Natural killer cell treated with Interleukin-12 subunit alpha and Interleukin-12 subunit beta and Interleukin-15 and Interleukin-18, amount 100 ng/mL, for 72 hours (primary cell): ENCODE measurements at places on chromosomes 7 and 10. TPM values are rescaled to one million over a fixed set of nuclear protein-coding genes. Genes with fewer than 3 reads are reported as not detected.

DNA sequence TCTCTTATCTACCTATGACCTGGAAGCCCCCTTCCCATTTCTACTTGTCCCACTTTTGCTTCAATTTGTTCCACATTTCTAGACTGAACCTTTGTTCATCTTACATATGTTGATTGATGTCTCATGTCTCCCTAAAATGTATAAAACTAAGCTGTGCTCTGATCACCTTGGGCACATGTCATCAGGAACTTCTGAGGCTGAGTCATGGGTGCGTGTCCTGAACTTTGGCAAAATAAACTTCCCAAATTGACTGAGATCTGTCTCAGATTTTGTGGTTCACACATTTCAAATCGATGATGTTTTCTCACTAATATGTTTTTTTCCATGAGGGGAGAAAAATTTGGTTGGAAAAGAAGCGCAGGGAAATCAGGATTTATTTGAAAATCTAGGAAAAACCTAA, 406.2 kb upstream of the LRRTM3 start:
- DNase-seq, result no peak

DNA sequence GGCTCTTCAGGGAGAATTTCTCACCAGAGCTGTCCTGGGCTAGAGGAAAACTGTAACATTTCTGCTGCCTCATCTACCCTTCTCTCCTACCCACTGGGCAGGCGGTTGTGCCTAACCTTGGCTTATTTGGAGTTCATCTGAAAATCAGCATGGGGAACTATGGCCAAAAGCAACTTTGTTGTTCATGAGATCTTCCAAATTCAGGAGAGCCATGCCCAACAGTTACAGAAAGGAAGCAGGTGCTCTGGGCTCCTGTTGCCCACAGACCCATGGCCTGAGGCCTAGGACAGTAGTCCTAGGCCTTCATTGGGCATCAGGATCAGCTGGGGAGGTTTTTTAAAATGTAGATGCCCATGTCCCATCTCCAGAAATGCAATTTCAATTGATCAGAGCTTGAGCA, 85.2 kb downstream of the GRID1 start:
- no peak for DNase-seq

DNA sequence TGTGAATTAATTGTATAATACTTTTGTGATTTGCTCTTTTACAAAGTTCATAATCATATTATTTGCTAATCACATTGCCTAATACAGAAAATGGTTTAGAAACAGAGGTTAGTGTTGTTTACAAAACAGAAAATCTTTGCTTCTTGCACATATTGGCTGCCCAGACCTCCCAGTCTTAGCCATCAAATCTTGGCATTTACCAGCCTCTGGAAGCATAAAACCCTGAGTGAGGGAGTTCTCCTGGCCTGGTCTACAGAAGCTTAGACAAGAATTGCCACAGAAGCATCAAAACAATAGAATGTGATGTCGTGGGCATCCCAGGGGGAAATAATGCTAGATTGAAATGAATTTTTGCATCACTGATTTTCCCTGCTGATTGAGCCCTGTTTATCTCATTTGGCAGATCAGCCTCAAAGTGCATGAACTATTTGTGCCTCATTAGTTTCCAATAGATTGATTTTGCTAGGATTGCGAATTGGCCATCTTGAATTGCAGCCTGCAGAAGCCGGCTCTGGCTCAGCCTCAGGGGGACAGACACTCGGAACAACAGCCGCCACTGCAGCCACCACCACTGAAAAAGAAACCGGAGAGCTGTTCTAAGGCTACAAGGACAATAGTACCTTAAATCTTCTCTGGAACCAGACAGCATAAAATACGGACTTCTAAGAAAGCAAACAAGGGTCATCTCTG, 11.1 kb upstream of the SORBS1 start:
- DNase-seq, result no peak

DNA sequence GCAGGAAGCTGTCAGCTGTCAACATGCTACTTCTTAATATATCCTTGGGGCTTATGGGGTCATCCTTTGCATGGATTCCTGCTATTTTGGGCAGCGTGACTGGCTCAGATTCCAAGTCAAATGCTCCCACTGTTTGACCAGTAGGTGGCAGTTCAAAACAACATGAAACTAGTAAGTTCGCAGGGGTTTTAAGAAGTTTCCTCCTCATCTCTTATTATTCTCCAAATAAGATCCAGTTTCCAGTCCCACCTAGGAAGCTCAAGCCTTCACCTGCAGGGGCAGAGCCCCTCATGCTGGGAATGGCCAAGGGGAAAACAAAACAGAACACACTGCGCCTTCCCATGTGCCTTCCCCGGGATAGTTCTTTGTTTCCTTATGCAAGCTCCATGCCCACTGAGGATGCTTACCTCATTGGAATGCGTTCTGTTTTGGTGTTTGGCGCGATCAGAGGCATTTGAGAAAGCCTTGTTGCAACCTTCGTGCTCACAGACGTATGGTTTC, 259.8 kb downstream of the GLI3 start:
- DNase-seq, result no peak

The HOXA3 gene
- total RNA-seq, result not detected

The ACTA2 gene
- 19.7 TPM for total RNA-seq

The CALY gene
- not detected for total RNA-seq

- DNase-seq, result no peak
These were observed 137.9 kb downstream of the DNAJB6 start for GRCh38 chr7:157474685-157475084.

GRCh38 chr10:118430190-118430589, 88.1 kb upstream of the FAM204A start:
- DNase-seq, result no peak

The GJC3 gene
- not detected for total RNA-seq

- peak; percentile 72 for DNase-seq
These were observed 9.1 kb upstream of the CSGALNACT2 start for GRCh38 chr10:43128958-43129706.

DNA sequence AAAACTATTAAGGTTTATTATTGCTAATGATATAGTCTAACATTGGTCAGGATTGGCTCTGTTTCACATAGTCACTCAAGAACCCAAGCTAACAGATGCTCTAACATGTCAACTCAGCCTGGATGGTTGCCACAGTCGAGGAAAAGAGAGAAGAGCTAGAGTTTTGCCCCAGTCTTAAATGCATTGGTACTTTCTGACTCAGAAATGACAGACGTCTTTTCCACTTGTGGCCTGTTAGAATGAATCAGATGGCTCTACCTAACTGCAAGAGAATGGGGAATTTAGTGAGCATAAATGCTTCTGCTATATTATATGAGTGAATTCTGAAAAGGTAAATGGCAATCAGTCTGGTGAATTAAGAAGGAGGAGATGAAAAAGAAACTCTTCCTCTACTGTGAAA, 13.9 kb downstream of the HECTD2 start:
- DNase-seq, result no peak

DNA sequence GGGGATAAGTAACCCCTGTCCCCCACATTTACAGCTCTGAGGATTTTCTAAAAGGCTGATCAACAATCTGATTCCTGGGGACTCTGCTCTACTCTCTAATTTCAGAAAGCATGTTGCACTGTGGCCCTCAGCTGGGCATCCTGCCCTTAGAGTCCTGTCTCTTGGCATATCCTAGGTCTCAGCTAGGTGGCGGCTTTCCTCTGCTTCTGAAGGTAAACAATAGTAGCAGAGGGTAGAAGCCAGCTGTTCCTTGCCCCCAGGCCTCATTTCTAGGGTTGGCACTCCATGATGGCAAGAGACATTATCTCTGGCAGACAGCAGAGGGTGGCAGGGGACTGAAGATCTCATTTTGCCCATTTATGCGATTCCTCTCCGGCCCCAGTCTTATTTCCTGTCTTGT, 77.0 kb downstream of the ADCYAP1R1 start:
- peak; percentile 26 for DNase-seq

DNA sequence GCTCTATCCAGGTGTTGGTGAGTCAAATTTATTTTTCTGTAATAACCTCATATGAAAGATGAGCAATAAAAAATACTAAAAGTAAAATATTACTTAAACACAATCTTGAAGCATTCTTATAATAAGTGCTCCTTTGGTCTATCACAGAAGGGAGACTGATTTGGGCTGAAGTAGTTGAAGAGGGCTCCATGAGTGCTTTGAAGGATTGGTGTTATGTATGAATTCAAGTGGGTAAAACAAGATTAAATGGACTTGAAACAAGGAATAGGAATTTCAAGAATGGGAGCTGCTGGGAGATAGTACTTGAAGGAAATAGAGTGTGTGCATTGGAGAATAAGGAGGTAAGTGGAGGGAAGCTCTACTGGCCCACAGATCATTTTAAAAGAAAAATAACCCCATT, 7.3 kb upstream of the OR2A2 start:
- no peak for DNase-seq

The TAX1BP1 gene
- total RNA-seq, result 133 TPM

The MYOZ1 gene
- total RNA-seq, result not detected

DNA sequence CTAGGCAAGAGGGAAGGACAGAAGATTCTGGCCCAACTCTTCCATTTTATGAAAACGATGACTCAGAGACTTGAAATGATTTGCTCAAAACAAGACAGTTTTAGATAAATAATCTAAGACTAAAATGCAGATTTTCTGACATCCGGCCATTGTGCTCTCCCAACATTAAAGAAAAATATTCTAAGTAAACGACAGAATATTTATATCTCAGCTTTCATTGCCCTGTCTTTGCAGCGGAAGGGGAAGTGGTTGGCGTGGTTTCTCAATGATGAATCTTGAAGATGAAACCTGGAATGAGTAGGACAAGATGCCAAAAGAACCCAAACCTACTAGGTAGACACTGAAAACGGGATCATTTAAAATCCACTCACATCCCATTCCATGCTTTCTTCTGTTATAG, 28.9 kb upstream of the NPY start:
- no peak for DNase-seq

The SLF2 gene
- 27.8 TPM for total RNA-seq

DNA sequence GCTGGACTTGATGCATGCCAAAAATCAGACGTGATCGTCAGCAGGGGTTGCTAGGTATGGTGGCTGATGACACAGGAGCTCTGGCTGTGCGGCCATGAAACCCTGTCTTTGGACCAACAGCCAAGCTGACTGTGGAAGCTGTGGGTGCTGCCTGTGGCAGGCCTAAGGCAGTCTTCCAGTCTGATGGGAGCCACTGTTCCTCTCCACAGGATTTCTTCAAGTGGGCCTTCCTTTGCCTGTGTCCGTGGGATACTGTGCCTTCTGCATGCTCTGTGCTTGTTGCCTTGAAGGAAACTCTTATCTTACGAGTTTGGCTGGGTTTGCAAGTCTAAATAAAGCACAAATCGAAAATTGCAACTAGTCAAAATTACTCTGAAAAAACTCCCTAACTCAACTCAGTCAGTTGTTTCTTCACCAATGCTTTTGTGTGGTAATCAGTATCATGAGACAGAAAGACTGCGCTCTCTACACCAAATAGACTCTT, 101.9 kb upstream of the PDLIM1 start:
- DNase-seq, result no peak

DNA sequence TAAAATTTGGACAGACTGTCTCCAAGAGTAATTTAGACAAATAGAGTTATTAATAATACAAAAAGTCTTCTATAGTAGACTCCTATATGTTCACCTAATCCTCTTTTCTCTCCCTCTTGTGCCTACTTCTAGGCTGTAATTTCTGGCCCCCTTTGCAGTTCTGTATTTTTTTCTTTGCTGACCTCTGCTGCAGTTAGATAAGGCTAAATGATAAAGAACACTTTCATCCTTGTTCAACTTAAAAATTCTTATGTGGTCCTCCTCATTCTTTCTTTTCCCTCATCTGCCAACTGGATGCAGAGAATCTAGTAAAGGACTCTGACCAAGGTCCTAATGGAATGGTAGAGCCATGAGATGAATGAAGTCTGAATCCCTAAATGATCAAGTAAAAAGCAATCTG, 20.1 kb downstream of the GLCCI1 start:
- no peak for DNase-seq

DNA sequence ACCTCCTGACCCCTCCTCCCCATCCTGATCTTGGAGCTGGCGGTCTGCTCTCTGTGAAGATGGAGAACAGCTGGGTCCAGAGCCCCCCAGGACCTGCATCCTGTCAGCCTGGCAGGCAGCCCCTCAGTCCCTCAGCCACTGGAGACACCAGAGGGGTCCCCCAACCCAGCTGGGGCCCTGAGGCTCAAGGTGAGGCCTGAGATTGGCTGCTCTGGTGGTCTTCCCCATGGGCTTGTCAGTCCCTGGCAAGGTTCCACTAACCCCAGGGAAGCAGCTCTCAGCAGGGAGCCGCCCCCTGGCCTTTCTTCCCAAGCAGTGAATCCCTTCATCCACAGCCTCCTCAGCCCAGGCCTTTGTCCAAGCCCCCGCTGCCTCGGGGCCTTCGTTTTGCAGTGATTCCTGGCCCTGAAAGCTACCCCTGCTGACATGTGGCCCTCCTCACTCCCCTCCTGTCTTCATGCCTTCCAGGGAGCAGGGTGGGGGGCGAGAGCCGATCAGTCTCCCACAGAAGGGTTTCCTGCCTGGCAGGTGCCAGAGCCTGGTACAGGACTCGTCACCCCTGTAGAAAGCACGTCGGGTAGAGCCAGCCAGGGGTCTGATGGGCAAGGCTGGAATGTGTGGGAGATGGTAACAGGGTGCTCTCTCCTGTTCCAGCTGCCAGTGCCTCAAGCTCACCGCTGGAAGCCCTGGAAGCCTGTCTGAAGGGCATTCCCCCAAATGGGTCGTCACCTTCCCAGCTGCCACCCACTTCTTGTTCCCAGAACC, 48.5 kb downstream of the ZNF467 start:
- DNase-seq, result no peak

GRCh38 chr7:96800824-96801223, 91.2 kb upstream of the SEM1 start:
- DNase-seq, result no peak

The CNPY1 gene
- total RNA-seq, result not detected

- DNase-seq, result no peak
These were observed 97.6 kb upstream of the ITGB1 start for GRCh38 chr10:33055625-33056024.

DNA sequence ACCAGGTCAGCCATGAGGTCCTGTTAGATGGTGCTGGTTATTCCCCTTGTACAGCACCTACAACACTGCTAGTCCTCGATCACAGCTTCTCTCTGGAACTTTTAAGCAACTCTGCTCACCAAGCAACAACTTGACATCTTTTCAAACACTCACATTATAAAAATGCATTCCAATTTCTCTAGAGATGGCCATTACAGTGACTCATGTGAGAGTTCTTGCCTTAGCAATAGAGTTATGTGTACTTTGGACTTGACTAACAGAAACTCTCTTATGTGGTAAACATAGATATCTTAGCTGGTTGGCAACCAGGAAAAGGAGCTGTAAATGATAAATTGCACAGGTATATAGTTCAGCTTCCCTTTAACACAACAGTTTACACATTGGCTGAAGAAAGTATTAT, 122.2 kb downstream of the PDE1C start:
- DNase-seq, result no peak
